ENCODE measurements at places on chromosomes 5 and 9. TPM values are rescaled to one million over a fixed set of nuclear protein-coding genes. Genes with fewer than 3 reads are reported as not detected.

- no peak overlapping the region for H3K4me3 ChIP-seq
- H3K27me3 ChIP-seq: no peaks in the 10 kb centered on the region
- H3K4me1 ChIP-seq: no peaks in the 10 kb centered on the region
- H3K27ac ChIP-seq: no peak overlapping the region
- no peaks in the 10 kb centered on the region for H3K36me3 ChIP-seq
- no peak for DNase-seq
Observed at GRCh38 chr9:76557674-76558225, 98.8 kb downstream of the GCNT1 start.

Gene PFN3
- total RNA-seq: not detected

GRCh38 chr5:74517700-74518099 lies 122.8 kb downstream of the ENC1 start:
- no peak overlapping the region for H3K4me3 ChIP-seq
- H3K36me3 ChIP-seq: no peaks in the 10 kb centered on the region
- DNase-seq: no peak
- H3K4me1 ChIP-seq: no peaks in the 10 kb centered on the region

DNA sequence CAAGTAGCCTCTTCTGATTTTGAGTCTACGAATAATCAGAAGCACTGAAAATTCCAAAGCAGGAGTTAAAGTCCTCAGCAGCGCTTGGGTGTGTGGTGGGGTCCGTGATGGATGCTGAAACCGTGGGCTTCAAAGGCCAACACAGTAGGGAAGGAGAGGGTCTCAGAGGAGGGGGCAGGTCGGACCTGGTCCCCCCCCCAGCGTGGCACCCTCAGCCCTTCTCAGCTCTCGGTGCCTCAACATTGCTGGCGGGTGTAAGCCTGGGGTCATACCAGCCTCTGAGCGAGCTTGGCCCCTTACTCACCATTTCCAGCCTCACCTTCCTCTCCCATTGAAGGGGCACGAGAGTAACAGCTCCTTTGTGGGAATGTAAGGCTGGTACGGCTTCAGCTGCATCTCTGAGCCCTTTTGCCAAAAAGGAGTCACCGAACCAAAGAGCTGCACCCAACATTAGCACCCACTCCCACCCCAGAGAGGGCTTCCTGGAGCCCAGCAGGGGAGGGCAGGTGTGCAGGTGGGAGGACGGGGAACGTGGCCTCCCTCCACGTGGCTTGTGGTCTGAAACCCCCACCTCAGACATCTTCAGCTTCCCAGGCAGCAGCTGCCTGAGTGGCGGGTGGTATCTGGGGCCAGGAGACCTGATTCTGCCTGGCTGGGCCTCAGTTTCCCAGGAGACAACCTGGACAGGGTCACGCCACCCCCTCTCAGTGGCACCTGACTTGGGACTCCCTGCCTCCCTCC lies 6.7 kb upstream of the LCN1 start:
- no peaks in the 10 kb centered on the region for H3K36me3 ChIP-seq
- no peaks in the 10 kb centered on the region for H3K27me3 ChIP-seq
- no peak overlapping the region for H3K4me3 ChIP-seq
- peak; percentile 46 for DNase-seq

DNA sequence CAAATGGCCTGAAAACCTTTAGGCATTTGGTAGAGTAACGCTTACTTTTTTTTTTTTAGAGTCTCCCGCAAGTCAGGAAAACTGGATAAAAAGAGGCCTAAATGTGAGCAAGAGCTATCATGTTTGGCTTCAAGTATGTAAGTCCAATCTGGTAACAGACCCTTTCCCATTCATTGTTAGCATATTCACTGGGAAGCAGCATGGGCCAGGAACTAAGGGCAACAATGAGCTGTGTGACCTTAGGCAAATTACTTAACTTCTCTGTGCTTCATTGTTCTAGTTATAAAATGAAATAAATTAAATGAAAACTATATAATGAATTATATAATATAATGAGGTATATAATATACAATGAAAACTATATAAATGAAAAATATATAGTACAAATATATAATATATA lies 114.3 kb upstream of the PCA3 start:
- H3K27me3 ChIP-seq: no peaks in the 10 kb centered on the region
- peaks cover 14% of the 10 kb centered on the region for H3K4me1 ChIP-seq
- no peak overlapping the region for H3K27ac ChIP-seq
- no peaks in the 10 kb centered on the region for H3K36me3 ChIP-seq
- DNase-seq: no peak
- no peak overlapping the region for H3K4me3 ChIP-seq

Gene ZDHHC11B
- total RNA-seq: 8.0 TPM

Gene EQTN
- total RNA-seq: not detected

Gene PDGFRB
- 120 TPM for total RNA-seq

Gene CCNJL
- 16.6 TPM for total RNA-seq

DNA sequence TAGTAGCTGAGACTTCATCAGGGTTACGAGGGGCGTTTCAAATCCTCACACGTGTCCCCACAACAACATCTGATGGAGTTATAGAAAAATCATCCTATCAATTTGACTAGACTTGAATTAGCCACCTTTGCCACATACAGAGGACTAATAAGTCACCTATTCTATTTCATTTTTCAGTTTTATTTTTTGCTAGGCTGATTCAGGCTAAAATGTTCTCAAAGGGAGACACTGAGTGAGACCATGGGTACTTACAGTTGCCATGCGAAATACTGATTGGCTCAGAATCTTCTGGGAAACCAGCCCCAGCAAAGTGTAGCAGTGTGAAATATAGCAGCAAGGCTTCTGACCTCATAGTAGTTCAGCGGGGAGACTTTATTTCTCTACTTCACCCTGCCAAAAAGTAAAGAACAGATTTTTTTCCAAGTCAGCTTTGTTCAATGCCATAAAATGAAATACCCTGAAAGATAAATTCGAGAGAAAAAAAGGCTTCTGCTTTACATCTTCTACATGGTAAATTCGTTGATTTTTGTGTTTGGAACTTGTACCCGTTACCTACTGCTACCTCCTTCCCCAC lies 69.9 kb downstream of the SEMA6A start:
- H3K27me3 ChIP-seq: no peaks in the 10 kb centered on the region
- no peak overlapping the region for H3K27ac ChIP-seq
- H3K36me3 ChIP-seq: no peaks in the 10 kb centered on the region
- peaks cover 11% of the 10 kb centered on the region for H3K4me1 ChIP-seq
- no peak for DNase-seq
